ENCODE measurements at places on chromosomes 5 and 9.

DNA sequence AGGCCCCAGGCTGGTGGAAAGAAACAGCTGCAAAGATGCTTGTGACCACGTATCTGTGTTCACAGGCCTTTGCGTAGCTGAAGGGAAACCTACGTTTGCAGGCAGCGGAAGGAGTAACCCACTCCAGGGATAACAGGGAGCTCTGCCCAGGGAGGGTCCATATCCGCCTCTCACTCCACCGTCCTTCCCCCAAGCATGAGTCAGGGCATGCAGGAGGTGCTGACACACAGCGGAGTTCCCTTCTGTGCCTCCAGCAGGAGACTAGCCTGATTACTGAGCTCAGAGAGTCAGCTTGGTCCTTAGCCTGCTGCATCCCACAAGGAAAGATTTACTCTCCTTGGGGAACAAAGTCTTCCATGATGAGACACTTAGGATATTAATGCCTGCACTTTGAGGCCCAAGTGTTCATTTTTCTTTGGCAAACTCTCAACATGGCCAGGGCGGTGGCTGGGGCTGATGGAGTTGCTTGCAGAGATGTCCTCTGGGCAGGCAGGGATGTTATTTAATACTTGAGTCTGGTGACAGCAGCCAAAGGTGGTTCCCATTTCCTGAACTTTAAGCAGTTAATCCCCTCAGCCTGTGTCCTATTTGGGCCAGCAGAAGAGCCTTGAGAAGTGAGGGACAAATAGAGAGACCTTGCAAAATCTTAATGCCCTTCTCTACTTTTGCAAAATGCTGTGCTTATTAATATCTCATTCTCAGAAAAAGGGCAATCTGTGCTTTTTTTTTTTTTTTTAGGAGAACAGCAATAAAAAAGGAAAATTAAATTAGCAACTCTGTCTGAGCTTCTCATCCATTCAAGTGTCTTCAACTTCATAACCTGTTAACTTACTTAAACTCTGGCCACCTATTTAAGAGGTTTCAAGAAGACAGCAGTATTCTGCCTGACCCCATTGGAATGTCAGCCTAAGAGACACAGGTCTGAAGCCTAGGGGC, 222.1 kb downstream of the HSPA4 start:
- no peak overlapping the region for H3K4me3 ChIP-seq
- no peak for DNase-seq
- H3K27ac ChIP-seq, result no peak overlapping the region
- H3K27me3 ChIP-seq, result no peaks in the 10 kb centered on the region
- H3K36me3 ChIP-seq, result no peaks in the 10 kb centered on the region

DNA sequence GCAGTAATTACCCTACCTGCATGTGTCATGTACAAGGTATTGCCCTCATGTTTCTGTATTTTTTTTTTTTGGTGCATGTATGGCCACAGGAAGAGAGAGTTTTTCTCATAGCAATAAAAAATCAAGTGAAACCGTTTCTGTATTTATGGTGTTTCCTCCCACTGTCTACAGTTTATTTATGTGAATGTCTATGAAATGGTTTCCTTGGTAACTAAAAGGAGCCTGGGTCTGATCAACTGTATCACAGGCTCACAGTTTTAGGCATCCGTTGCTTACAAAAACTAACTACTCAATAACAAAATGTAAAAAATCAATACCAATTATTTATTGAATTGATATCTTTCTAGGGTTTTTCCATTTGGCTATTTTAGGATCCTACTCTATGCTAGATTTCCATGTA, 464.4 kb downstream of the TAF11L14 start:
- H3K27me3 ChIP-seq, result no peaks in the 10 kb centered on the region
- H3K27ac ChIP-seq, result no peak overlapping the region
- H3K4me3 ChIP-seq, result no peak overlapping the region
- no peaks in the 10 kb centered on the region for H3K4me1 ChIP-seq
- no peak for DNase-seq
- H3K36me3 ChIP-seq, result no peaks in the 10 kb centered on the region

GRCh38 chr5:138330813-138331448, 673 bp downstream of the CDC25C start:
- H3K4me3 ChIP-seq, result peak overlapping the region; percentile 24
- no peak overlapping the region for H3K27ac ChIP-seq
- no peak for DNase-seq
- H3K4me1 ChIP-seq, result peaks cover 11% of the 10 kb centered on the region

GRCh38 chr5:150582241-150583109, 58.0 kb upstream of the SYNPO start:
- no peak overlapping the region for H3K27ac ChIP-seq
- no peaks in the 10 kb centered on the region for H3K36me3 ChIP-seq
- DNase-seq, result peak; percentile 39
- no peaks in the 10 kb centered on the region for H3K27me3 ChIP-seq
- H3K4me1 ChIP-seq, result no peaks in the 10 kb centered on the region

DNA sequence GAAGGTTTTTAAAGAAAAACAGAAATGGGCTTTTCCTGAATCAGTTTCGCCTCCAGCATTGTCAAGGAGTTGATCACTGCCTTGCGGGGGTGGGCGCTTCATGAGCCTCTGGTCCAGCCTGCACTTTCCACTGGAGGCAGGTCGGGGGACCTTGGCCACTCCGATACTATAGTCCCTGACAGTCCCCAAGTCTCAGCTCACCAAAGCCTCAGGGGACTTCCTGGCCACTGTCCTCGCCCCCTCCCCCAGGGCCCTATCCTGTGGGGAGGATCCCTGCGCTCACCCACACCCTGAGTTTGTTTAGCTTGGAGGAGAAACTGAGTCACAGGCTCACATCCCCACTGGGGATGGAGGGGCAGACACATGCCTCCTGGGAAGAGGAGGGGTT, 1.4 kb downstream of the SLC6A19 start:
- no peak overlapping the region for H3K4me3 ChIP-seq
- H3K27ac ChIP-seq, result no peak overlapping the region
- peak; percentile 18 for DNase-seq
- peaks cover 51% of the 10 kb centered on the region for H3K27me3 ChIP-seq
- H3K4me1 ChIP-seq, result no peaks in the 10 kb centered on the region

DNA sequence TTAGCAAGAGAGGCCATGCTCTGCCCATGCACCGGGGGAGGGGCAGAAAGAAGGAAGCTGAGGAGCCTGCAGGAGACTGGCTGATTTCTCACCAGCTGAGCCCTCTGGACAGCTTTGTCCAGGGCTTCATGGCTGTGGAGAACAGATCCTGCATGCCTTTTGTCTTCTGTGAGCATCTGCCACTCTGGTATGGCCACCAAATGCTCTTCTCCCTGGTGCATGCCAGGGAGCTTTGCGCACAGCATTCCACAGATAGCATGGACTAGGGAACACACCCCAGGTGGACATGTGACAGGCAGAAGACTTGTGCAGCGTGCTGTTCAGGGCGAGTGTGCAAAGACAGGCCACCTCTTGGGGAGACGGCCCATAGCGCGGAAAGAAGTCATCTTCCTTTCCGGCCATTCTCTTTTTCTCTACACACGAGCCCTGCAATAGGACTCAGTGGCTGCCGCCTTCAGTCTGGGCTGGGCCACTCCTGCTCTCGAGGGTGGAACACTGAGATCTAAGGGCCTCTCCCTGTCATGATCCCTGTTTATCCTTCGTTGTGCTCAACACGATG, 56.7 kb downstream of the GADD45G start:
- H3K27ac ChIP-seq, result peak overlapping the region; percentile 82
- H3K36me3 ChIP-seq, result no peaks in the 10 kb centered on the region
- no peaks in the 10 kb centered on the region for H3K27me3 ChIP-seq
- H3K4me1 ChIP-seq, result peaks cover 18% of the 10 kb centered on the region

All from heart left ventricle (tissue), 16 donors.